ENCODE measurements at places on chromosomes 2 and 18.

DNA sequence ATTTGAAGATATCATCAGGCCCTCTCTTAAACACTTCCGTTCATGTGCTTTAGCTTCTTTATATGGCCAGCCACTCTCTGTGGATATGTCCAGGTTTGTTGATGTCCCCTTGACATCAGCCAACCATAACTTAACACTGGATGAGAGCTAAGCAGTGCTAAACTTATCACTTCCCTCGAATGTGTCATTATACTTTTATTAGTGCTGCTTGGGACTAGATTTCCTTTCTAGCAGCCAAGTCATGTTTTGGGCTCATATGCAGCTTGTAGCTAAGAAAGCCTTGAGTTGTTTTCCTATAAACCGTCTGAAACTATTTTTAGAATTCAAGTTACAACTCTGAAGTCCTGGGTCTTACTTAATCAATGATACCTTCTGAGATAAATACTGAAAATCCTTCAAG is 144.8 kb upstream of the TNP1 start:
- no peak overlapping the region for H3K4me3 ChIP-seq
- no peaks in the 10 kb centered on the region for H3K4me1 ChIP-seq
- H3K36me3 ChIP-seq = no peaks in the 10 kb centered on the region
- H3K27me3 ChIP-seq = peaks cover 2% of the 10 kb centered on the region

GRCh38 chr2:168217920-168218319 is 29.5 kb downstream of the STK39 start:
- no peak for DNase-seq
- H3K27ac ChIP-seq = no peak overlapping the region
- no peaks in the 10 kb centered on the region for H3K36me3 ChIP-seq
- H3K4me1 ChIP-seq = peaks cover 37% of the 10 kb centered on the region
- H3K27me3 ChIP-seq = no peaks in the 10 kb centered on the region

GRCh38 chr2:175025946-175026345 is 20.8 kb upstream of the CHN1 start:
- H3K4me3 ChIP-seq = no peak overlapping the region
- no peaks in the 10 kb centered on the region for H3K4me1 ChIP-seq
- H3K27me3 ChIP-seq = peaks cover 4% of the 10 kb centered on the region
- H3K36me3 ChIP-seq = no peaks in the 10 kb centered on the region

DNA sequence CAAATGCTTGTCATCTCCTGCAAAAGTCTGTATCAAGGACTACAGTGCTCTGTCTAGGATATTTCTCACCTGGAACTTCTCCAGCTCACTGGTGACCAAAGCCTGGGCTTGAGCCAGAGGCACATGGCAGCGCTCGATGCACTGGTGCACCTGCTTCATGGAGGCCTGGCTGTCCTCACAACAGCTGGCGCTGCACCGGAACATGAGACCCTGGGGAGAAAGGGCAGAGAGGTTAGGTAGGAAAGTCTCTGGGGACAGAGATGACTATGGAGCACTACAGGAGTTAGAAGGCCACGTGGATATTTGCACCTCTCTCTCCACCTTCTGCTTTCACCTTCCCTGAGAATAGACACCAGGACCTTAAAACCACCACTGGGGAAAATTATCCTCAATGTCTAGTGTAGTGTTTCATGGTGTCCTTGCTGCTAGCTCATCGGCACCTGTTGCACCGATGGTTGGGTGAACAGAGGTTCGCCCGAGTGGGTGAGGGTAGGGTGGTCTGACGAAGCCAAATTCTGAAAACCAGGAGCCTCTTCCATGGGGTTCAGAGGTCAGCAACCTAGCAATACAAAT is 1.0 kb downstream of the FAM136A start:
- H3K36me3 ChIP-seq = peaks cover 4% of the 10 kb centered on the region
- no peaks in the 10 kb centered on the region for H3K4me1 ChIP-seq
- H3K27me3 ChIP-seq = peaks cover 1% of the 10 kb centered on the region
- H3K4me3 ChIP-seq = peak overlapping the region; percentile 94

- H3K36me3 ChIP-seq = peaks cover 42% of the 10 kb centered on the region
- H3K27me3 ChIP-seq = no peaks in the 10 kb centered on the region
- H3K4me1 ChIP-seq = no peaks in the 10 kb centered on the region
- no peak for DNase-seq
- no peak overlapping the region for H3K4me3 ChIP-seq
- H3K27ac ChIP-seq = peak overlapping the region; percentile 21
Measured at GRCh38 chr18:47842836-47843235, 87.6 kb downstream of the SMAD2 start.

GRCh38 chr18:30432349-30432748 is 610.2 kb downstream of the DSC3 start:
- H3K4me3 ChIP-seq = no peak overlapping the region
- H3K4me1 ChIP-seq = no peaks in the 10 kb centered on the region

- no peak overlapping the region for H3K27ac ChIP-seq
- DNase-seq = no peak
- H3K4me1 ChIP-seq = peaks cover 10% of the 10 kb centered on the region
- no peaks in the 10 kb centered on the region for H3K36me3 ChIP-seq
- no peak overlapping the region for H3K4me3 ChIP-seq
- H3K27me3 ChIP-seq = peaks cover 2% of the 10 kb centered on the region
Measured at GRCh38 chr2:202337151-202337550, 39.0 kb upstream of the BMPR2 start.

Measured in endothelial cell (in vitro differentiated cells).